Peyer's patch (tissue), 4 donors: ENCODE measurements at places on chromosomes 12 and 14. TPM values are rescaled to one million over a fixed set of nuclear protein-coding genes. Genes with fewer than 3 reads are reported as not detected.

The PRB2 gene
- not detected for total RNA-seq

The SMIM41 gene
- total RNA-seq: 1.4 TPM

The CLEC4D gene
- not detected for total RNA-seq

The BLTP3B gene
- total RNA-seq: 33.9 TPM

The RNU4-1 gene
- total RNA-seq: under 0.01 TPM

The MIA2 gene
- 143 TPM for total RNA-seq

The CCDC177 gene
- total RNA-seq: not detected

The SOCS4 gene
- 10.0 TPM for total RNA-seq

The COL2A1 gene
- 6.6 TPM for total RNA-seq

The GLIPR1L1 gene
- total RNA-seq: not detected

The MIP gene
- not detected for total RNA-seq

The SOAT2 gene
- total RNA-seq: 55.0 TPM

The INSM2 gene
- total RNA-seq: not detected

The B3GNT4 gene
- total RNA-seq: not detected

The ACOT2 gene
- total RNA-seq: 76.9 TPM

The KIF21A gene
- 41.3 TPM for total RNA-seq

The GTF2A1 gene
- total RNA-seq: 12.5 TPM

The KITLG gene
- total RNA-seq: 8.0 TPM

The FOXG1 gene
- total RNA-seq: not detected

The STON2 gene
- 16.5 TPM for total RNA-seq

The OR10G3 gene
- total RNA-seq: not detected

The ANO2 gene
- total RNA-seq: 0.53 TPM

The TCL1A gene
- total RNA-seq: not detected

The PLBD1 gene
- 9.9 TPM for total RNA-seq

The LRP1-AS gene
- not detected for total RNA-seq

The STAB2 gene
- 0.57 TPM for total RNA-seq

The MUCL1 gene
- total RNA-seq: not detected

The DHRS7 gene
- 277 TPM for total RNA-seq

The CD163L1 gene
- total RNA-seq: 25.6 TPM

The GPRC5D gene
- not detected for total RNA-seq

The MYL2 gene
- not detected for total RNA-seq

The CATSPERB gene
- total RNA-seq: 8.4 TPM

The RPL10L gene
- 5.0 TPM for total RNA-seq

The GNS gene
- 19.8 TPM for total RNA-seq

The RESF1 gene
- 287 TPM for total RNA-seq

The DNAH10 gene
- total RNA-seq: 0.27 TPM

The ADGRD1 gene
- 28.5 TPM for total RNA-seq

The KRT73 gene
- 1.2 TPM for total RNA-seq

The SLC25A47 gene
- total RNA-seq: not detected

The RHNO1 gene
- 18.4 TPM for total RNA-seq

The KRT74 gene
- total RNA-seq: not detected

The NKX2-1 gene
- total RNA-seq: not detected

The MGAT2 gene
- 29.0 TPM for total RNA-seq

The DCN gene
- total RNA-seq: 323 TPM

The TSHR gene
- not detected for total RNA-seq

The DRAM1 gene
- 4.8 TPM for total RNA-seq

The LRRIQ1 gene
- not detected for total RNA-seq

The LRTM2 gene
- not detected for total RNA-seq

The VRTN gene
- not detected for total RNA-seq

The ZBTB25 gene
- total RNA-seq: 12.0 TPM

The KIF26A gene
- total RNA-seq: 1.5 TPM

The STRAP gene
- 38.2 TPM for total RNA-seq

The WIF1 gene
- total RNA-seq: not detected

The CAPZA3 gene
- total RNA-seq: not detected

The REM2 gene
- total RNA-seq: 1.2 TPM

The GARIN6 gene
- total RNA-seq: not detected
